ENCODE measurements at places on chromosomes 1 and 21. TPM values are rescaled to one million over a fixed set of nuclear protein-coding genes. Genes with fewer than 3 reads are reported as not detected.

The MYBPH gene
- not detected for total RNA-seq

The LCE6A gene
- not detected for total RNA-seq

The NECTIN4 gene
- total RNA-seq: 7.8 TPM

The FAM72B gene
- 0.56 TPM for total RNA-seq

The NUCKS1 gene
- total RNA-seq: 117 TPM

The S100A7 gene
- not detected for total RNA-seq

The CYP4A11 gene
- total RNA-seq: not detected

The APOBEC4 gene
- not detected for total RNA-seq

The GCSAML gene
- total RNA-seq: 0.40 TPM

The SYF2 gene
- total RNA-seq: 38.8 TPM

The NFASC gene
- 13.9 TPM for total RNA-seq

The IFI44L gene
- total RNA-seq: 2.1 TPM

The PLPP3 gene
- 33.3 TPM for total RNA-seq

The TPR gene
- total RNA-seq: 87.0 TPM

The AMY2A gene
- total RNA-seq: 1.4 TPM

The OLIG2 gene
- total RNA-seq: not detected

The CDK11A gene
- 52.2 TPM for total RNA-seq

The CD1B gene
- total RNA-seq: not detected

The RGS2 gene
- 28.6 TPM for total RNA-seq

The CASQ2 gene
- 10.5 TPM for total RNA-seq

The ALDH4A1 gene
- 7.9 TPM for total RNA-seq

The NUDT4B gene
- total RNA-seq: 1.7 TPM

The PRAMEF6 gene
- not detected for total RNA-seq

The OR2T35 gene
- not detected for total RNA-seq

The TAL1 gene
- total RNA-seq: 0.90 TPM

The SPRR2E gene
- total RNA-seq: not detected

The KCNE1 gene
- total RNA-seq: not detected

The NBL1 gene
- 340 TPM for total RNA-seq

The KRTAP10-8 gene
- not detected for total RNA-seq

The LCE1E gene
- not detected for total RNA-seq

The ATAD3C gene
- 0.64 TPM for total RNA-seq

The FABP3 gene
- 4.7 TPM for total RNA-seq

The SPEN gene
- total RNA-seq: 40.9 TPM

The RGS8 gene
- not detected for total RNA-seq

The NBPF1 gene
- 54.3 TPM for total RNA-seq

The SSR2 gene
- total RNA-seq: 208 TPM

The CLCA4 gene
- total RNA-seq: 194 TPM

The CRYBG2 gene
- total RNA-seq: 30.3 TPM

The OVAAL gene
- not detected for total RNA-seq

The KCNK2 gene
- 0.17 TPM for total RNA-seq

The INTS7 gene
- total RNA-seq: 11.0 TPM

The NUF2 gene
- 6.8 TPM for total RNA-seq

The SPRR3 gene
- total RNA-seq: not detected

The OR2AK2 gene
- not detected for total RNA-seq

The EDARADD gene
- total RNA-seq: 0.27 TPM

The HAO2 gene
- not detected for total RNA-seq

The OR2L5 gene
- total RNA-seq: not detected

The SH3BGR gene
- 3.3 TPM for total RNA-seq

The RUNX1 gene
- 23.0 TPM for total RNA-seq

The OR2T29 gene
- not detected for total RNA-seq

The GPR161 gene
- 3.2 TPM for total RNA-seq

The LDLRAD1 gene
- 0.24 TPM for total RNA-seq

All from colonic mucosa (tissue), 4 donors.